ENCODE measurements at places on chromosomes 13 and 19. TPM values are rescaled to one million over a fixed set of nuclear protein-coding genes. Genes with fewer than 3 reads are reported as not detected.

The CEBPA gene
- total RNA-seq: 2.9 TPM

DNA sequence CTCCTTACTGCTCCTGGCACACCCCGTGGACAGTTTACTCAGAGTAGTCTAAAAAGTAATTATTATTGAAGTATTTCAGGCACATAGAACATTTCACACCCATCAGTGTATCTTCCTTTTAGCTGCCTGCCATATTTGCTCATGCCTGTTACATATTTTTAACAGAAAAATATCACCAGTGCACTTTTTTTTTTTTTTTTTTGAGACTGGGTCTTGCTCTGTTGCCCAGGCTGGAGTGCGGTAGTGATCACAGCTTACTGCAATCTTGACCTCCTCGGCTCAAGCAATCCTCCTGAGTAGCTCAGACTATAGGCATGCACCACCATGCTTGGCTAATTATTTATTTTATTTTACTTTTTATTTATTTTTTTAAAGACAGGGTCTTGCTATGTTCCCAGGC lies 40.7 kb upstream of the GPI start:
- H3K4me1 ChIP-seq: no peaks in the 10 kb centered on the region
- no peak overlapping the region for H3K4me3 ChIP-seq
- H3K36me3 ChIP-seq: no peaks in the 10 kb centered on the region
- H3K27ac ChIP-seq: no peak overlapping the region

GRCh38 chr13:66424422-66424821 lies 805.7 kb downstream of the PCDH9 start:
- peak; percentile 22 for DNase-seq
- no peaks in the 10 kb centered on the region for H3K36me3 ChIP-seq
- no peak overlapping the region for H3K27ac ChIP-seq
- no peak overlapping the region for H3K4me3 ChIP-seq
- 0 out of 2 replicates have a peak, but pooled peaks cover 5% of the 10 kb centered on the region for H3K4me1 ChIP-seq

The ZNF701 gene
- total RNA-seq: 14.6 TPM

DNA sequence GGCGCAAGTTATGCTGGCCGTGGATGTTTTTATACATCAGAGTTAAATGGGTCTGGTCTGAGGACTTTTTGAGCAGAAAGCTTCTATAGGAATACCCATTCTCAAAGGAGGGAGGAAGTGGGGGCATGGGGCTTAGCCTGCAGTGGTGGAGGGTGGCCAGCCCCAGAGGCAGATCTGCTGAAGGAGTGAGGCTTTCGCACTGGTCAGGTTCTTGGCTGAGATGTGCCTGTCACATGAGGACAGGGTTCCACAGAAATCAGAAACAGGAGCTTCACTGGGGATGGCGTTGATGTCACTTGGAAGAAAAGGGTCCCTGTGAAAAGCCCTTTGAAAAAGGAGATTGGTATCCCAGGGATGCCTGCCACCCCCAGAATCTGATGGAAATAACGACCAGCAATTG lies 100.7 kb upstream of the MCF2L start:
- DNase-seq: no peak
- H3K27ac ChIP-seq: no peak overlapping the region
- H3K27me3 ChIP-seq: no peaks in the 10 kb centered on the region
- no peak overlapping the region for H3K4me3 ChIP-seq
- peaks cover 7% of the 10 kb centered on the region for H3K4me1 ChIP-seq
- no peaks in the 10 kb centered on the region for H3K36me3 ChIP-seq

- no peaks in the 10 kb centered on the region for H3K4me1 ChIP-seq
- DNase-seq: no peak
- no peaks in the 10 kb centered on the region for H3K27me3 ChIP-seq
- H3K27ac ChIP-seq: no peak overlapping the region
- no peaks in the 10 kb centered on the region for H3K36me3 ChIP-seq
These were observed 267.3 kb downstream of the RFC3 start for GRCh38 chr13:34085204-34085603.

GRCh38 chr13:35484384-35484783 lies 7.9 kb upstream of the MAB21L1 start:
- no peak overlapping the region for H3K4me3 ChIP-seq
- no peak for DNase-seq
- H3K4me1 ChIP-seq: no peaks in the 10 kb centered on the region
- no peak overlapping the region for H3K27ac ChIP-seq

GRCh38 chr13:79724348-79725103 lies 243.6 kb downstream of the NDFIP2 start:
- no peak overlapping the region for H3K27ac ChIP-seq
- no peaks in the 10 kb centered on the region for H3K36me3 ChIP-seq
- no peak overlapping the region for H3K4me3 ChIP-seq

DNA sequence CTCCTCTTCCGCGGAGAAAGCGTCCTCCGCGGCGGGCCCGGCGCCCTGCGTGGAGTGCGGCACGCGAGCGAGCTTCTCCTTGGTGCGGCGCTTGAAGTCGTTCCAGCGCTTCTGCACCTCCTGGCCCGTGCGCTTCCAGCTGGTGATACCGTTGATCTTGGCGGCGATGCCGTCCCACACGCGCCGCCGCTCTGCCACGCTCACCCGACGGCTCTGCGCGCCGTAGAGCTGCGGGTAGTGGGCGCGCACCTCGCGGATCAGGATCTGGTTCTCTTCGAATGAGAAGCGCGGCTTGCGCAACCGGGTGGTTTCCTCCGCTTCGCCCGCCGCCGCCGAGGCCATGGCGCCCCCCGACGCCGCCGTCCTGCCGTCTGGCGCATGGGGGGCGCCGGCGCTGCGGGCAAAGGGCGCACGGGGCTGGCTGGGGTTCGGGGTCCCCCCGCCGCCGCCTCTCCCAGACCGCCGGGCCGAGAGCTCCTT lies 941 bp downstream of the MYPOP start:
- no peaks in the 10 kb centered on the region for H3K27me3 ChIP-seq
- DNase-seq: no peak
- peaks cover 9% of the 10 kb centered on the region for H3K4me1 ChIP-seq
- H3K4me3 ChIP-seq: peak overlapping the region; percentile 85

The ZSCAN5C gene
- not detected for total RNA-seq

DNA sequence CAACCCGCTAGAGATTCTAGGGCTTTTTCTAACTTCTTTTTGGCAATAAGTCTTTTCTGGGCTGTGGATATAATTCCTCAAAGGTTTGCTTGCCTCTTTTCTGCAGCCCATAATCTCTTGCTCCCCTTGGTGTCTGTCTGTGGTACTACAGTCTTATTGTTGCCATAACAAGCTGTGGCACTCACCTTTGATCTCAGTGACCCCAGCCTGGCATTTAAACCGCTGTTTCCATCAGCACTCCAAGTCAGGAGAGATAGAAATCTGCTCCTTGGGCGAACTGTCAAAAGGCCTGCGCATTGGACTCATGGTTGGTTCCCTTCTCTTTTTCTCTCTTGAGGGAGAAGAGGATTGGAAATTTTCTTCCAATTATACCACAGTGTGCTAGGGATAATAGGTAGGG lies 14.5 kb upstream of the MPHOSPH8 start:
- DNase-seq: peak; percentile 66
- no peaks in the 10 kb centered on the region for H3K27me3 ChIP-seq
- H3K36me3 ChIP-seq: peaks cover 7% of the 10 kb centered on the region
- H3K4me3 ChIP-seq: no peak overlapping the region
- no peak overlapping the region for H3K27ac ChIP-seq
- H3K4me1 ChIP-seq: peaks cover 5% of the 10 kb centered on the region

- H3K36me3 ChIP-seq: peaks cover 26% of the 10 kb centered on the region
- H3K4me3 ChIP-seq: peak overlapping the region; percentile 81
- H3K4me1 ChIP-seq: peaks cover 31% of the 10 kb centered on the region
- H3K27ac ChIP-seq: no peak overlapping the region
- no peak for DNase-seq
- H3K27me3 ChIP-seq: no peaks in the 10 kb centered on the region
These were observed 2.1 kb downstream of the ZMYM2 start for GRCh38 chr13:19960653-19960976.

GRCh38 chr19:16922592-16922934 lies 33.8 kb downstream of the F2RL3 start:
- H3K4me1 ChIP-seq: peaks cover 12% of the 10 kb centered on the region
- H3K27ac ChIP-seq: no peak overlapping the region
- H3K27me3 ChIP-seq: no peaks in the 10 kb centered on the region
- H3K4me3 ChIP-seq: no peak overlapping the region
- DNase-seq: no peak
- no peaks in the 10 kb centered on the region for H3K36me3 ChIP-seq

The PGLYRP2 gene
- total RNA-seq: not detected

DNA sequence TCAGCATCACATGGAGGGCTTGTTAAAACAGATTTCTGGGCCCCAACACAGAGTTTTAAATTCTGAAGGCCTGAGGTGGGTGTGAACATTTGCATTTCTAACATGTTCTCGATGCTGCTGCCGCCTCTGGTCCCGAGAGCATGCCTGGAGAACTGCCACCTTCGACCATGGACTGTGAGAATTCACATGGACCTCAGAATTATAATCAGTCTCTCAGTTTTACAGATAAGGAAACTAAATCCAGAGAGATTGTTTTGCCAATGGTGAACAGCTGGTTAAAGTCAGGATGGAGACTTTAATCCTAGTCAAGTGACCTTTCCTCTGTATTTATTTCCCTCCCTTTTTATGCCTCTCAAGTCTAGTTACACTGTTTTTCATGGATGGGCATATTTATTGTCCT lies 14.7 kb downstream of the ALOX5AP start:
- H3K27me3 ChIP-seq: no peaks in the 10 kb centered on the region
- no peak overlapping the region for H3K4me3 ChIP-seq
- no peak overlapping the region for H3K27ac ChIP-seq
- no peaks in the 10 kb centered on the region for H3K4me1 ChIP-seq

The TRIP10 gene
- 106 TPM for total RNA-seq

DNA sequence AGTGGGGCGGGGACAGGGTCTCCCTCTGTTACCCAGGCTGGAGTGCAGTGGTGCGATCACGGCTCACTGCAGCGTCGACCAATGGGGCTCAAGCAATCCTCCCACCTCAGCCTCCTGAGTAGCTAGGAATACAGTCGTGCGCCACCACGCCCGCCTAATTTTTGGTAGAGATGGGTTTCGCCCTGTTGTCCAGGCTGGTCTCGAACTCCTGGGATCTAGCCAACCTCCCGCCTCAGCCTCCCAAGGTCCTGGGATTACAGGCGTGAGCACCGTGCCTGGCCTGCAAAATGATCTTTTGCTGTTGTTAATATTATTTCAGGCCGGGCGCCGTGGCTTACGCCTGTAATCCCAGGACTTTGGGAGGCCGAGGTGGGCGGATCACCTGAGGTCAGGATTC lies 621 bp upstream of the TGDS start:
- peaks cover 19% of the 10 kb centered on the region for H3K4me1 ChIP-seq
- no peaks in the 10 kb centered on the region for H3K27me3 ChIP-seq
- peaks cover 5% of the 10 kb centered on the region for H3K36me3 ChIP-seq
- DNase-seq: no peak
- H3K4me3 ChIP-seq: peak overlapping the region; percentile 94
- no peak overlapping the region for H3K27ac ChIP-seq

DNA sequence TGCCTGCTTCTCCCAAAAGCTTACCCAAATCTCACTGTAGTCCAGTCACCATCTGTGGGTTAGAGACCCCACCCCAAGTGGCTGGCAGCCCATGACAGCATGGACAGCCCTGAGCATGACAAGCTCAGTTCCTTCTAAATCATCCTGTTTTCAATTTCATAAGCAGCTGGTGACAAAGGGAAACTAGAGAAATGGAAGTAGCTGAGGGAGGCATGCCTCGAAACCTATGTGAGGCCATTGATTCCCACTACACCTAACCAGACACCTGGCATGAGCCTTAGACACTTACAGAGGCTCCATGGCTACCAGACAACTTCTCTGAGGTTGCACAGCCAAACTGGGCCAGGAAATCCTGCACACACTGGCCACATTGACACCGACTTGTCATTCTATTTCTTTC lies 56.2 kb downstream of the ABCC4 start:
- no peaks in the 10 kb centered on the region for H3K27me3 ChIP-seq
- no peak for DNase-seq
- H3K27ac ChIP-seq: no peak overlapping the region
- no peaks in the 10 kb centered on the region for H3K36me3 ChIP-seq

DNA sequence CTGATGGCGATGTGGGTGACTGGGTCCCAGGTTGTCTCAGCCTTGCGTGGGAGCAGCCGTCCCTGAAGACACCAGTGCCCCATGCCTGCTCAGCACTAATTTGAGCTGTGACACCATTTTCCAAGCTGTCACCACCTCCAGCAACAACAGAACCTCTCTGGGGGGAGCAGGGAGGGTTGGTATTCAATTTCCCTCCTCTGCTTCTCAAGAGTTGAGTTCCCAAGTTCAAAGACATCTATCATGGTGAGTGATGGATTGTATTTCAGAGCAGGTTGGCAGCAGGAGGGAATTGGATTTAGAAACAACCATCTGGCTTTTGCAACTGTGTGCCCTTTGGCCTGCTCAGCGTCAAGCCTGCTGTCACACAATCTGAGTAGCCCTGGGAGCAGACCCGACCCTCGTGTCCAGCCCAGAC lies 46.9 kb upstream of the UQCRFS1 start:
- no peaks in the 10 kb centered on the region for H3K27me3 ChIP-seq
- H3K4me3 ChIP-seq: no peak overlapping the region
- H3K4me1 ChIP-seq: no peaks in the 10 kb centered on the region
- no peaks in the 10 kb centered on the region for H3K36me3 ChIP-seq

The ZNF749 gene
- total RNA-seq: 17.6 TPM

- no peak for DNase-seq
- H3K4me3 ChIP-seq: no peak overlapping the region
- H3K27ac ChIP-seq: no peak overlapping the region
- H3K27me3 ChIP-seq: peaks cover 34% of the 10 kb centered on the region
- H3K4me1 ChIP-seq: no peaks in the 10 kb centered on the region
These were observed 10.3 kb upstream of the LEUTX start for GRCh38 chr19:39768334-39768733.

The GRK1 gene
- total RNA-seq: not detected

GRCh38 chr13:45833242-45833641 lies 18.3 kb downstream of the SIAH3 start:
- H3K36me3 ChIP-seq: no peaks in the 10 kb centered on the region
- peaks cover 4% of the 10 kb centered on the region for H3K4me1 ChIP-seq
- no peaks in the 10 kb centered on the region for H3K27me3 ChIP-seq
- no peak overlapping the region for H3K27ac ChIP-seq

- H3K27ac ChIP-seq: no peak overlapping the region
- no peak for DNase-seq
- no peaks in the 10 kb centered on the region for H3K27me3 ChIP-seq
- no peak overlapping the region for H3K4me3 ChIP-seq
- H3K36me3 ChIP-seq: no peaks in the 10 kb centered on the region
These were observed 104.6 kb upstream of the IPO5 start for GRCh38 chr13:97848886-97849285.

The CEACAM1 gene
- total RNA-seq: 0.95 TPM

The SERTAD3 gene
- total RNA-seq: 7.9 TPM

- DNase-seq: no peak
- no peaks in the 10 kb centered on the region for H3K36me3 ChIP-seq
- H3K4me1 ChIP-seq: no peaks in the 10 kb centered on the region
- no peaks in the 10 kb centered on the region for H3K27me3 ChIP-seq
- no peak overlapping the region for H3K4me3 ChIP-seq
- no peak overlapping the region for H3K27ac ChIP-seq
These were observed 498.6 kb downstream of the FGF9 start for GRCh38 chr13:22169473-22169872.

The OR7D4 gene
- total RNA-seq: not detected

DNA sequence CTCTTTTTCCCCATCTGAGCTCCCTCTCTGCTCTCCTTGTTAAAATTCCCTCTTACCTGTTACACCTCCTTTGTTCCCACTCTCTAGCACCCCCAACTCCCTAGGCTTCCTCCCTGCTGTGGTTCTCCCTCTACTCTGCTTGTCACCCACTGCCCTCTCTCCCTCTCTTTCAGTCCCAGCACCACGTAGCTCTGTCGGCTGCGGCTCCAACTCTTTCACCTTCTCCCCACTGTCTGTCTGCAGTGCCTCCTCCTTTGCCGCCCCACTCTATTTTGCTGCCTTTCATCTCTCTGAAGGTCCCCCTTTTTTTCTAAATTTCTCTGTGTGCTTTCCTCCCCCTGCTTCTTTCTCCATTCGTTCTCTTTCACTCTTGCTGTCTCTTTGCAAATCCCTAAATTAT lies 1.1 kb downstream of the ZNF836 start:
- peak overlapping the region; percentile 82 for H3K4me3 ChIP-seq
- no peak for DNase-seq

The LILRA5 gene
- not detected for total RNA-seq
